Activated T-cell treated with anti-CD3 and anti-CD28 coated beads, Interleukin-2, amount 50 U/mL, for 72 hours (primary cell): ENCODE measurements at places on chromosomes 2 and 18. TPM values are rescaled to one million over a fixed set of nuclear protein-coding genes. Genes with fewer than 3 reads are reported as not detected.
A peak's percentile ranks its signal among the peaks of the same experiment; 100 is the strongest.

DNA sequence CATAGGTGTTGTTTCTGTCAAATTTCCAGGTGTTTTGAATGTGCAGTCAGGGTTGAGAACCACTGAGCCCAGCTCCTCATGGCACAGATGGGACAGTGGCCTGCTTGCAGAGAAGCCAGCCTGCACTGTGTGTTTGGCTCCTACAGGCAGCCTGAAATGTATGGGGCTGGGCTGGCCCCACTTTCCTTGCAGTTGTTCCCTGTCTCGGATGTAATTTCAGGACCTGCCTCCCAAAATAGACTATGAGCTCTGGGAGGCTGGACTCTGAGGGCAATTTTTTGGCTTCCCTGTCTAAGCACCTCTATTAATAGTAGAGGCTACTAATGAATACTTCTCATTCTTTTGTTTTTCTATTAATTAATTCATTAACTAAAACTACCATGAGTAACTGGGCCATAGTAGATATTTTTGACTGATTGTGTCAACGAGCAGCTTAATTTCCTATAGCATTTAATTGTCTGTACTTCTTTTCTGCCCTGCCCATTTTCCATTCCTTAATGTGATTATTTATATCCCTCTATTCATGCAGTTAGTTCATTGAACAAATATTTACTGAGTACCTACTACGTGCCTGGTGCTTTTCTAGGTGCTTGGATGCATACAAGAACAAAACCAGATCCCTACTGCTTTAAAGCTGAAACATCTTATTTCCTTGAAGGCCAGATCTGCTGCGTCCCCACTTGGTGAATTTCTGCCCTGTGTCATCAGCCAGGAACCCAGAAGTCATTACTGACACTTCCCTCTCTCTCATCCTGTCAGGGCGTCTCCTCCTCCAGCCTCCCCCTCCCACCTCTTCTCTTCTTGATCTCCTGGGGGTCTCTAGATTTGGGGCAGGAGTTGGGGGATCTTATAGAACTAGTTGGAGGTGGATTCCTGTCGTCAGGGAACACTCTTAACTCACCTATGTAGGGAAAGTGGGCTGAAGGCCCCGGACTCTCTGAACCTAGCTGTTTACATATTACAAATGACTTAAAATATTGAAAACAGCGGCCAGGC, 16.3 kb downstream of the DYSF start:
- H3K27ac ChIP-seq: no peak overlapping the region
- DNase-seq: no peak
- no peak overlapping the region for H3K4me3 ChIP-seq
- no peaks in the 10 kb centered on the region for H3K36me3 ChIP-seq

GRCh38 chr18:8777846-8778245, 72.5 kb downstream of the MTCL1 start:
- no peaks in the 10 kb centered on the region for H3K4me1 ChIP-seq
- H3K36me3 ChIP-seq: no peaks in the 10 kb centered on the region
- no peak overlapping the region for H3K27ac ChIP-seq
- DNase-seq: no peak
- H3K27me3 ChIP-seq: no peaks in the 10 kb centered on the region

The MIB1 gene
- total RNA-seq: 45.4 TPM

DNA sequence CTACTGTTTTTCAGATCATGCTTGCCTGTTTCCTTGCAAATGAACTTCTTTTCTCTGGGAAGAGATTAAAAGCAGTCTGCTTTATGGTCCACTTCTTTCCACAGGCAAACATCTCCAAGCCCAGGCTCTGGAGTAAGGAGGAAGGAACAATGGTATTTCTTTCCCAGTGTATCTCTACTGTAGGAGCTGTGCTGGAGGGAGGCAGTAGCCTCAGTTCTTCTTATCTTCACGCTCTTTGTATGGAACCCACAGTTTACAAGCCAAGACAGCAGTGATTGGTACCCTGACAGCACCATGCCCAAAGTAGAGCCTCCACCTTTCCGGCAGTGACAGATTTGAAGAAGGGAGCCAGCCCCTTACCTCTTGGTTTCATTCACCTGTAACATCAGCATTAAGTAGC, 35.2 kb downstream of the SPOPL start:
- peaks cover 34% of the 10 kb centered on the region for H3K36me3 ChIP-seq
- no peak overlapping the region for H3K4me3 ChIP-seq
- DNase-seq: no peak
- H3K27ac ChIP-seq: peak overlapping the region; percentile 54
- H3K4me1 ChIP-seq: no peaks in the 10 kb centered on the region

GRCh38 chr2:172845028-172845630, 109.5 kb downstream of the RAPGEF4 start:
- H3K4me3 ChIP-seq: no peak overlapping the region
- H3K4me1 ChIP-seq: no peaks in the 10 kb centered on the region
- H3K27ac ChIP-seq: no peak overlapping the region
- H3K36me3 ChIP-seq: no peaks in the 10 kb centered on the region
- DNase-seq: no peak
- no peaks in the 10 kb centered on the region for H3K27me3 ChIP-seq

The NPPC gene
- total RNA-seq: 0.58 TPM

GRCh38 chr18:77529492-77530176, 280.0 kb downstream of the GALR1 start:
- no peak overlapping the region for H3K27ac ChIP-seq
- H3K27me3 ChIP-seq: peaks cover 10% of the 10 kb centered on the region
- no peak overlapping the region for H3K4me3 ChIP-seq

DNA sequence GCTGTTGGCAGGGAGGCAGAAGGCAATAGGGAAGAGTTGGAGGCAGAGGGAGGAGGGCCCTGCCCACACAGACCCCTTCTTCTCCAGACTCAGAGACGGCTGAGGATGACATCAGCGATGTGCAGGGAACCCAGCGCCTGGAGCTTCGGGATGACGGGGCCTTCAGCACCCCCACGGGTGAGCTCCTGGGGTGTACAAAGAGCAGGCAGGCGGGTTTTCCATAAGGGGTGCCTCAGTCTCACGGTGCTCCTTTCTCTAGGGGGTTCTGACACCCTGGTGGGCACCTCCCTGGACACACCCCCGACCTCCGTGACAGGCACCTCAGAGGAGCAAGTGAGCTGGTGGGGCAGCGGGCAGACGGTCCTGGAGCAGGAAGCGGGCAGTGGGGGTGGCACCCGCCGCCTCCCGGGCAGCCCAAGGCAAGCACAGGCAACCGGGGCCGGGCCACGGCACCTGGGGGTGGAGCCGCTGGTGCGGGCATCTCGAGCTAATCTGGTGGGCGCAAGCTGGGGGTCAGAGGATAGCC, 10.0 kb downstream of the SPEG start:
- H3K4me3 ChIP-seq: no peak overlapping the region
- H3K27ac ChIP-seq: no peak overlapping the region
- H3K36me3 ChIP-seq: no peaks in the 10 kb centered on the region
- H3K27me3 ChIP-seq: peaks cover 26% of the 10 kb centered on the region

- H3K4me1 ChIP-seq: peaks cover 19% of the 10 kb centered on the region
- H3K27ac ChIP-seq: no peak overlapping the region
- H3K4me3 ChIP-seq: no peak overlapping the region
- DNase-seq: peak; percentile 51
- H3K36me3 ChIP-seq: no peaks in the 10 kb centered on the region
Measured at GRCh38 chr2:205766779-205767359, 84.6 kb downstream of the NRP2 start.

- no peak overlapping the region for H3K27ac ChIP-seq
- H3K36me3 ChIP-seq: no peaks in the 10 kb centered on the region
- H3K4me1 ChIP-seq: peaks cover under 1% of the 10 kb centered on the region
- no peak overlapping the region for H3K4me3 ChIP-seq
Measured at GRCh38 chr2:219452361-219453317, 18.0 kb downstream of the SPEG start.

DNA sequence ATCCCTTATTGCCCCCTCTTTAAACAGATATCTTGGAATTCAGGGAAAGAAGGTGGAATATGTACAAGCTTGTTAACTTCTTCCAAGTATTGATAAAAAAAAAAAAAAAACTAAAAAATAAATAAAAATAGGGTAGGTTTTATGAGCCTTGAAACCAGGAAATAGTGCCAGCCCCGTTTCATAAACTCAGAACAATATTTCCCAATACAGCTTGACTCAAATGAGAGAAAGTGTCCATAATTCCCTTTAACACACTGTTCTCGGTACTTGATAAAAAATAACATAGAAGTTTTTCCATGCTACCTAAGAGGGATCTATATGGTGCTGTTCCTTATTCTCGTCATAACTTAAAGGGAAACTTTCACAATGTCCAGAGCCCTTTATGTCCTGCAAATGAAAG, 17.9 kb upstream of the C2orf80 start:
- H3K4me1 ChIP-seq: peaks cover 5% of the 10 kb centered on the region
- H3K36me3 ChIP-seq: no peaks in the 10 kb centered on the region
- H3K4me3 ChIP-seq: no peak overlapping the region
- no peak for DNase-seq

The MAL gene
- 93.8 TPM for total RNA-seq

The GALNT5 gene
- total RNA-seq: not detected

- no peaks in the 10 kb centered on the region for H3K36me3 ChIP-seq
- DNase-seq: no peak
- no peaks in the 10 kb centered on the region for H3K4me1 ChIP-seq
- H3K27ac ChIP-seq: no peak overlapping the region
- no peaks in the 10 kb centered on the region for H3K27me3 ChIP-seq
Measured at GRCh38 chr18:58351776-58352175, 277.1 kb downstream of the ALPK2 start.

DNA sequence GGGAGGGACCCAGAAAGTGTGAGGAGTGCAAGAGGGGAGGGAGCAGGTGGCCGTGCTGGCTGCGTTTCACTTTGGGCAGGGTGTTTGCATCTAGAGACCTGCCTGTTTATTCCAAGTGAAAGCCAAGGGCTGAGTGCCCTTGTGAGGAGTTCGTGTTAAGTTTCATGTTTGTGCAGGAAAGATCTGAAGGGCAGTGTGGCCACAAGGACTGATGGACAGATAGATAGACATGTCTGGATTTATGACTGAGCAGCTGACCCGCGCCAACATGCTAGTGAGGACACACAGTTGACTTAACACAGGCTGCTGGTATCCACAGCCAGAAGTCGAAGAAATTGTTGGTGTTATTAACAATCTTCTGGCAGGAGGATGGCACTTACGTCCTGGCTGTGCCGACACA, 387.6 kb upstream of the TNP1 start:
- no peak overlapping the region for H3K27ac ChIP-seq
- H3K36me3 ChIP-seq: no peaks in the 10 kb centered on the region
- H3K4me1 ChIP-seq: peaks cover 9% of the 10 kb centered on the region
- no peak overlapping the region for H3K4me3 ChIP-seq
- peaks cover 10% of the 10 kb centered on the region for H3K27me3 ChIP-seq

The SLC35G4 gene
- total RNA-seq: not detected

The CAB39 gene
- 130 TPM for total RNA-seq

DNA sequence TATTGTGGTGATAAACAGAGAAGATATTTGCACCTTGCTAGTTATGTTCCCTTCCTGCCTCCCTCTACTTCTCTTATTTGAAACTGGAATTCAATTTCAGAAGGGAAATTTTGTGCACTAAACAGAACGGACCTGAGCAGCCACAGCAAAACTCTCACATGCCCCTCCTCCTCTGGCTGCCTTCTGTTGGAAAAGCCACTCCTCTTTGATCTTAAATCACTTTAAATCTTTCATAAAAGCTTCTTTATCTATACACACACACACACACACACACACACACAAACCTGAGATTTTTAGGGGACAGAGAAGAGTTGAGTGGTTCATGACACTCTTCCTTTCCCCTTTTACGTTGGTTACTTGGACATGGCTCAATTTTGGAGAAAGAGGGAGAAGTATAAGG, 5.6 kb downstream of the TBR1 start:
- H3K27ac ChIP-seq: no peak overlapping the region
- H3K27me3 ChIP-seq: peaks cover 92% of the 10 kb centered on the region
- DNase-seq: no peak
- peaks cover 53% of the 10 kb centered on the region for H3K4me1 ChIP-seq
- H3K4me3 ChIP-seq: no peak overlapping the region

GRCh38 chr18:42657551-42657950, 457.9 kb downstream of the RIT2 start:
- DNase-seq: no peak
- peaks cover 2% of the 10 kb centered on the region for H3K36me3 ChIP-seq
- no peak overlapping the region for H3K4me3 ChIP-seq
- no peaks in the 10 kb centered on the region for H3K27me3 ChIP-seq
- H3K27ac ChIP-seq: no peak overlapping the region

- no peaks in the 10 kb centered on the region for H3K36me3 ChIP-seq
- H3K4me1 ChIP-seq: no peaks in the 10 kb centered on the region
- H3K27ac ChIP-seq: no peak overlapping the region
- peaks cover 17% of the 10 kb centered on the region for H3K27me3 ChIP-seq
Measured at GRCh38 chr2:3807853-3808252, 104.5 kb downstream of the DCDC2C start.

DNA sequence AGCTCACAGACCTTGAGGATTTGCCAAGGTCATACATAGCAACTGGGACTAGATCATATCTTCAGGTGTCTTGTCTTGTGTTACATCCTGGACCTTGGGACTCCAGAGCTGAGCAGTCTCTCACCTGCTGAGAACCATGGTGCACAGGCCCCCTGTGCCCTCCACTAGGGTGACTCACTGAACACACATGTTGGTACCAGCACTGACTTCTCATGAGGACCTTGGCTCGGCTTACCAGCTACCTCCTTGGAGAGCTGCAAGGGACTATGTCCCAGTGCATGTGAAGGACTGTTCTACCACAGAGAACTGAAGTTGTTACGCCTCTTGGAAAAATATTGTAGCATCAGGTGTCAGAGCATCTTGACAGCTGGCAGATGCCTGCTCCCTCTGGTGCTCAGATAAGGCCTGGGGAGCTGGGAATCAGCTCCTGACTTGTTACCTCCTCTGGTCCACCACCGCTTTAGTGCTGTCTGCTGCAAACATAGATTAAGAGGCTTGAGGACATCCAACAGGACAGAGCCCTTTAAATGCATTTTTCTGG, 72.1 kb downstream of the WDSUB1 start:
- no peak for DNase-seq
- H3K4me3 ChIP-seq: no peak overlapping the region
- H3K27me3 ChIP-seq: no peaks in the 10 kb centered on the region
- H3K4me1 ChIP-seq: peaks cover 11% of the 10 kb centered on the region
- H3K27ac ChIP-seq: no peak overlapping the region

DNA sequence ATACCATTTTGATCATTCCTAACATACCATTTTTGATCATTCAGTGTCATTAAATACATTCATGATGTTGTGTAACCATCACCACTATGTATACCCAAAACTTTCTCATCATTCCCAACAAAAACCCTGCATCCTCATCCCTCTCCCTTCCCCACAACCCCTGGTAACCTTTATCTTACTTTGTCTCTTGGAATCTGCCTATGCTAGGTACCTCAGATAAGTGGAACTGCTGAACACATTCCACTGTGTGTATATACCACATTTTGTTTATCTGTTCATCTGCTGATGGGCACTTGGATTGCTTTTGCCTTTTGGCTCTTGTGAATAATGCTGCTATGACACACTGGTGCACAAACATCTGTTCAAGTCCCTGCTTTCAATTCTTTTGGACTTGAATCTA, 83.8 kb upstream of the TFCP2L1 start:
- H3K4me3 ChIP-seq: no peak overlapping the region
- no peaks in the 10 kb centered on the region for H3K27me3 ChIP-seq
- H3K4me1 ChIP-seq: peaks cover 14% of the 10 kb centered on the region
- DNase-seq: no peak
- H3K36me3 ChIP-seq: peaks cover 16% of the 10 kb centered on the region
